ENCODE measurements at places on chromosomes 6 and 20.

- no peak for DNase-seq
These were observed 9.2 kb upstream of the EFHC1 start for GRCh38 chr6:52410979-52411378.

GRCh38 chr6:49326347-49326746 lies 136.7 kb downstream of the MMUT start:
- DNase-seq, result no peak

- no peak for DNase-seq
These were observed 73.6 kb downstream of the TBC1D32 start for GRCh38 chr6:121260651-121261102.

DNA sequence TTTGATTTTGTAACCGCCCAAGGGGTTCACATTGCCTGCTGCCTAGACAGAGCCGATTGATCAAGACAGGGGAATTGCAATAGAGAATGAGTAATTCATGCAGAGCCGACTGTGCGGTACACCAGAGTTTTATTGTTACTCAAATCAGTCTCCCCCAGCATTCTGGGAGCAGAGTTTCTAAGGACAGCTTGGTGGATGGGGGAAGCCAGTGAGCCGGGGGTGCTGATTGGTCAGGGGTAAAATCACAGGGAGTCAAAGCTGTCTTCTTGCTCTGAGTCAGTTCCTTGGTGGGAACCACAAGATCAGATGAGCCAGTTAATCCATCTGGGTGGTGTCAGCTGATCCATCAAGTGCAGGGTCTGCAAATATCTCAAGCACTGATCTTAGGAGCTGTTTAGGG lies 60.0 kb upstream of the EZR start:
- no peak for DNase-seq

DNA sequence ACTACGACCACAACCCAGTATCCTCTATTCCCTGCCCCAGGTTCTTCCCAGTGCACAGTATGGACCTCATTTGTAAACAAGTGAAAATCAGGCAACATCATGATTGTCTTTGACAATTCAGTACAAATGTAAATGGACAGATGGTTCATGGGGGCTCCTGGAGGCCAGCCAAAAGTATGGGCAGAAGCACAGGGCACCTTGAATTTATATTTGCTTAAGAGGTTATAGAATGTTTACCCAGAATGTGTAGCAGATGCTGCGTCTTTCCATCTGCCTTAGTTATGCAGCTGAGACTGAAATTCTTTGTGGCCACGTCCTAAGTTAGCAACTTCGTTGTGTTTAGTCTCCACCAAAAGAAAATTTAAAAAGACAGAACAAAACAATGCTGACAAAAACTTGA lies 559.6 kb upstream of the NRSN1 start:
- no peak for DNase-seq

GRCh38 chr6:72623808-72624207 lies 1.9 kb downstream of the KCNQ5 start:
- DNase-seq, result no peak

DNA sequence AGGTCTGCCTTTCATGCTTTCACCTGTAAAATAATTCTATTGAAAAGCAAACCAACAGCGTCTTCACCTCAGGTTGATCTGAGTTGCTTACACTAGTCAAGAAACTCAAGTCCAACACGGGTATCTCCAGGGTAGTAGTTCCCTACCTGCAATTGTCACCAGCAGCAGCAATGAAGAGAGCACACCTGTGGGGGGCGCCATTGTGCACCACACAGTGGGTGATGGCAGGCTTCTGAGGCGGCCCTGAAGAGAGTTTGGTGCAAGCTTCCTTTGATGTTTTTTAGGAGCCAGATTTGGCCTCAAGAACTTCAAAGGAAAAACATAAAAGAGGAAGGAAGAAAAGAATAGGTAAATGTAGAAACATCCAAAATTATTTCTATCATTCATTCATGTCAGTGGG lies 45.1 kb downstream of the KIAA0319 start:
- DNase-seq, result no peak

GRCh38 chr20:43799741-43800140 lies 72.9 kb upstream of the GTSF1L start:
- no peak for DNase-seq

DNA sequence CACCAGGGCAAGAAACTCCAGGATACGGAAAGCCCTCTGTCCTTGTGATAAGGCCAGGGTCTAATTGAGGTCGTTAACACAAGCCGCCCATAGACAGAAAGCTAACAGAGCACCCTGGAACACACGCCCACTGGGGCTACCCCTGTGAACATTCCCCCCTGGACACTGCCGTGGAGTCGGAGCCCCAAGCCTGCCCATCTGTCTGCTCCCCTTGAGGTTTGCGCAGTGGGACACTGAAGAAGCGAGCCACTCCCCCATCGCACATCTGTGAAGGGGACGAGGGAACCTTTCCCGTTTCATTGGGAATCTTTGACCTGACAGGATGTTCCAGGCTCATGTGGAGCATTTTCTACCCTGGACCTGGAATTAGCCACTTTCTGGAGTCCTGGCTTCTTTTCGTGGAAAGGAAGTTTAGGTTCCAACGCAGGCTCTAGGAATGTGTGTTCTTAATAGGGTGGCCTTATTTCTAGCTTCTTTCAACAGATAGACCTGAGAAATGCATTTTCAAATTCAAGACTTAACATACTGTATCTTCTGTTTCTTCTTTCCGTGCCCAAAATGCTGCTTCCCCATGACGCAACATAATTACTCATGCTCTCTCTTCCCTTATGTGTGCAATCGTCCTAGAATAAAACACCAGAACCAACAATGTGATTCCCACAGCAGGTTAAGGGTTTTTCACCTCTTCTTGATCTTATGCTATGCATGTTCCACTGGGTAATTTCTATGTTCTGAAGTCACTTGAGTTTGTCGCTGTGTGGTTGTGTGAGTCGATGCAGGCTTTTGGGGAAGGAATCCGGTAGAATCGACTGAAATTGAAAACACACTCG lies 161.1 kb downstream of the ERMARD start:
- DNase-seq, result no peak

GRCh38 chr20:4684837-4685413 lies 36.8 kb upstream of the PRND start:
- no peak for DNase-seq

DNA sequence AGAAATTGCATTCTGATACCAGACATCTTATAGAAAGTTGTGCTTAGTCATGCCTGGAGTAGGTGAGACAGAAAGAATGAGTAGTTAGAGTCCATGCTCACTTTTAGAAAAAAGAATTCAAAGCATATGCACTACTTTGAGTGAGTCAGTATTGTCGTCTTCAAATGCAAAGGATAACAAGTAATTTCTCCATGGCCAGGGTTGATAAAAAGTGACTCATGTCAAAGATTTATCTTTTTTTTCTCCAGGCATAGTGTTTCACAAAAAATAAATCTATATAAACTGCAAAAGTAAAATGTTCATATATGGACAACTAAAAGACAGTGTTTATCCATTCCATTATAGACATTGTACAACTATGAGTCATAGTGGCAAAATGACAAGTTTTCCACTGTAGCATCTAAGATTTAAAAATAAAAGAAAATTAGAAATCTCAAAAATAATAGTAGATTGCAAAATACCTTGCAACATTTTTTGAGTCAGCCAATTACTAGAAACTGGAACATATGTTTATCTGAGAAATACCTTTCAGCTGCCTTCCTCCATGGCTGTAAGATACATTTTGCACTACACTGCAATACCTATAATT lies 329.6 kb downstream of the GRIK2 start:
- DNase-seq, result no peak

DNA sequence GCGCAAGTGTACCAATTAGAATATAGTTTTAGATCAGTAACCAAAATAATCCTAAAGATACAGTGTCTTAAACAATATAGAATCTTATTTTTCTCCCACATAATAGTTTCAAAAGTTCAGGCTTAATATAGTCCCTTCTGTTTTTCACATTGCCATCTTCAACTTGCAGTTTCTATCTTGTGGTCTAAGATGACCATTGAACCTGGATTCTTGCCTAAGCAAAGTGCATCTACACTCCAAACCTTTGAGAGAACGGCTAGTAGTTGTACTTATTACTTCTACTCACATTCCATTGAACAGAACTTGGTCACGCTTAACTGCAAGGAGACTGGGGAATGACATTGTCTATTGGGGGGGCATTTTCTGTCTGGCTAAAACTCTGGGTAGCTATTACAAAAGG lies 373.0 kb downstream of the LMBRD1 start:
- no peak for DNase-seq

DNA sequence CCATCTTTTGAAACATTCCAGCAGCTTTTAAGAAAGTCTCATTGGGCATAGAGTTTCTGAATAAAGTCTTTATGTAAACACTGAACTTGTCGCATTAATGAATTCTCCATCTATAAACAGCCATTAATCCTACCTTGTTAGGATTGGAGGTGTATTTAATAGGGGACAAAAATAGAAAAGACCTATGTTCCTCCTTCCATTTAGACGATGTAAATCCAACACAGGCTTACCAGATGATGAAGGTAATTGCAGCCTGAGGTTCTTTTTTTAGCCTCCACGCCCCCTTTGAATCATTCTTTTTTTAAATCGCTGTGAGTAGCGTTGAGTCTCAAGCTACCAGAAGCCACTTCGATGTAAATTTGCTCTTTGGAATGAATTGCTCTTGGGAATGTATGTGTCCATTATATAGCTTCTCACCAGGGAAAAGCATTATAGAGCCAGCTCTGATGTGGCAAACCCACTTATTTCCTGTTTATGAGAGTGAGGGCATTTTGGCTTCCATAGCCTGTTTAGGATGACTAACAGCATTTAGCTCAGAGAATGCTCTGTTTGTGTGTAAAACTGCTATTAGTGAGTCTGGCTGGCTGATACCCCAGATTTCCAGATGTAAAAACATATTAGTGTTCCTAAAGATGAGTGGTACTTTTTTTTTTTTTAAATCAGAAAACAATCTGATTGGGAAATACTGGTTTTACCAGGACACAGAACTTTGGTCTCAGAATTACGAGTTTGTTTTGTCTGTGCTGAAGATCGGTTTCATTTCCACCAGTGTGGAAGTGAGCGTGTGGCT lies 74.9 kb upstream of the CLDN20 start:
- no peak for DNase-seq

DNA sequence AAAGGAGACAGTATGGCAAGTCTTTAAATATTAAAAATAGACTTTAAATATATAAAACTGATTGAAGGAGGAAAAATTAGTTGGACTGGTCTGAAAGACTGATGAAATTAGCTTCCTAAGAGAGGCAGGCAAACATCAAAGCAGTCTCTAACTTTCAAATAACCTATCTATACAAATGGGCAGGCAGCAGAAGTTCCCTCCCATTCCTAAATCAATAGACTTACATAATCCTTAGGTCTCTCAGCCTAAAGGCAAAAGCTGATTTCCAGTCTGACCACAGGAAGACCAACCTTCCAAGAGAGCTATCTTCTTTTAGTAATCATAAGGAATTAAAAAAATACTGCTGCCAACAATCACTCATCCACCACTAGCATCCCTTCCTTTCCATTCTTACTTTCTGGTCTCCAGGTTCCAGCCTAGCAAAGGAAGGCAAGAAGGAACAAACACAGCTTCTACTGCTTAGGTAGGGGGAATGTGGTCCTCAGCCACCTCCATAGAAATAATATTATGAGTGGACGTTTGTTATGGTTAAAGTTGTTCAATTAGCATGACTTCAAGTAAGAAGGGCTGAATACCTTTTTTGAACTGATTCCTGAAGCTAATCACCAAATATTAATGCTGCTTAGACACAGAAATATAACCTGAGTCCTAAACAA lies 44.1 kb downstream of the SESN1 start:
- no peak for DNase-seq

DNA sequence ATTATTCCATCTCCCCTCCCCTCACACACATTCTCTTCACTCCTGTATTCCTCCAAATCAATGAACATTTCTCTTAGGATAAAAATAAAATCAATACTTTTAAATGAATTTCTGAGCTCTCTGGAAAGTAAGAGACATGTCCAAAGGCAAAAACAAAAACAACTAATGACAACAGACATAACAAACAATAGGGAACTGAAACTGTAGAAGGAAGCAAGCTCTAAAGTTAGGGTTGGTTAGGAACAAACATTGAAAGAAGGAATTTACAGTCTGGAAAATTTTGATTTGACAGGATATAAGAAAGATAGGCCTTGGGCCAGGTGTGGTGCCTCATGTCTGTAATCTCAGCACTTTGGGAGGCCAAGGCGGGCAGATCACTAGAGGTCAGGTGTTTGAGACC lies 17.5 kb upstream of the MYCT1 start:
- no peak for DNase-seq

- DNase-seq, result no peak
These were observed 814 bp downstream of the TFAP2B start for GRCh38 chr6:50819466-50819903.

GRCh38 chr20:1460275-1460674 lies 6.4 kb downstream of the NSFL1C start:
- DNase-seq, result no peak

DNA sequence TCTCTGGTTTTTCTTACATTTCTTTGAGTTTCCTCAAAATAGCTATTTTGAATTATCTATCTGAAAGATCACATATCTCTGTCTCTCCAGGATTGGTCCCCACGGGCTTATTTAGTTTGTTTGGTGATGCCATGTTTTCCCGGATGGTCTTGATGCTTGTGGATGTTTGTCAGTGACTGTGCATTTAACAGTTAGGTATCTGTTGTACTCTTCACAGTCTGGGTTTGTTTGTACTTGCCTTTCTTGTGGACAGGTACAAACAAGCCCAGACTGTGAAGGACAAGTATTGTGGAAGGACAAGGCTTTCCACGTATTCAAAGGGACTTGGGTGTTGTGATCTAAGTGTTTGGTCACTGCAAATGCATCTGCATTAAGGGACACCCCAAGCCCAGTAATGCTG lies 49.9 kb upstream of the TOP1 start:
- DNase-seq, result no peak

- DNase-seq, result no peak
These were observed 31.4 kb upstream of the NR2E1 start for GRCh38 chr6:108134213-108134970.

DNA sequence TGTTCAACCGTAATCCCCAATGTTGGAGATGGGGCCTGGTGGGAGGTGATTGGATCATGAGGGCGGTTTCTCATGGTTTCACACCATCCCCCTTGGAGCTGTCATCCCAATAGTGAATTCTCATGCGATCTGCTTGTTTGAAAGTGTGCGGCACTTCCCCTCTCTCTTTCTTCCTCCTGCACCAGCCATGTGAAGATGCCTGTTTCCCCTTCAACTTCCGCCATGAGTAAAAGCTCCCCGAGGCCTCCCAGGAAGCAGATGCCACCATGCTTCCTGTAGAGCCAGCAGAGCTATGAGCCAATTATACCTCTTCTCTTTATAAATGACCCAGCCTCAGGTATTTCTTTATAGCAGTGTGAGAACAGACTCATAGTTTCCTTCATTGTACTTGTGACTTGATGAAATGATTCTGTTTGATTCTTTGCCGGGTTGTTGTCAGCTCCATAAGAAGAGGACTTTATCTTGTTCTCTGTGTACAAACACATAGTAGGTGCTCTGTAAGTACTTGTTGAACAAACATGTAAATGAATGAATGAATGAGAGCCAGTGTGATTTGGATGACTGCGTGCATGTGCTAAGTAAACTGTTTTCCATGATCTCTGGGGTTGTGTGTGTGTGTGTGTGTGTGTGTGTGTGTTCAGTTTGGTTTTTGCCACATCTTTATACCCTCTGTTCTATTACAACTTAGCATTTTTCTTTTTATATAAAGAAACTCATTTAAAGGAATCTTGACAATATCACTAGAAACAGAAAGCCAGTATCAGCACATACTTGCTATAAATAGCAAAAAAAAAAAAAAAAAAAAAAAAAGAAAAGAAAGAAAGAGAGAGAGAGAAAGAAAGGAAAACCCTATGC lies 22.5 kb upstream of the PTGIS start:
- no peak for DNase-seq

GRCh38 chr6:139577124-139577762 lies 202.8 kb upstream of the CITED2 start:
- no peak for DNase-seq

All from NCI-H1436 treated with DMSO at 0.1 percent for 48 hours (cell line).